ENCODE measurements at places on chromosomes 3 and 15.

GRCh38 chr15:64851503-64851840 is 9.8 kb downstream of the PLEKHO2 start:
- DNase-seq: no peak

GRCh38 chr3:123298903-123299302 is 97.2 kb downstream of the SEC22A start:
- no peak for DNase-seq

- no peak for DNase-seq
Measured at GRCh38 chr3:196968233-196969133, at the start of gene PIGZ. Gene PIGZ (minus strand): TSS chr3:196968833. CDS start chr3:196952031, 16,802 bp downstream.

- DNase-seq: no peak
Measured at GRCh38 chr15:78211189-78211921, 23.0 kb downstream of the ACSBG1 start.

- no peak for DNase-seq
Measured at GRCh38 chr3:134487406-134487805, 1.5 kb downstream of the CEP63 start.

DNA sequence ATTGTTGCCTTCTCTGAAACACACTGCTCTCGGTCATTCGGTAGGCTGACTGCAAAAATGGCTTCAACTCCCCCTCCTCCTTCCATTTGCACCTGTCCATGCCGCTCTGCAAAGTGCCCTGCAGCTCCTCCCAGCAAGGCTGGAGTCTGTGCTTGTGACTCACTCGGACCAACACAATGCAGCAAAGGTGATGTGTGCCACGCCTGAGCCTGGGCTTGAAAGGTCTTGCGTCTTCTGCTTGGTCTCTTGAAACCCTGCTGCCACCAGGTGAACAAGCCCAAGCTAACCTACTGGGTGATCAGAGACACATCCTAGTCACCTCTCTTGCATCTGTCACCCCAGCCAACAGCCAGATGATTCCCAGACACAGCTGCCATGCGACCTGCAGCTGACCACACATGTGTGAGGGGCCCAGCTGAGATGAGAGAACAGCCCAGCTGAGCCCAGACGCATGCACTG is 71.1 kb downstream of the MGLL start:
- DNase-seq: no peak

DNA sequence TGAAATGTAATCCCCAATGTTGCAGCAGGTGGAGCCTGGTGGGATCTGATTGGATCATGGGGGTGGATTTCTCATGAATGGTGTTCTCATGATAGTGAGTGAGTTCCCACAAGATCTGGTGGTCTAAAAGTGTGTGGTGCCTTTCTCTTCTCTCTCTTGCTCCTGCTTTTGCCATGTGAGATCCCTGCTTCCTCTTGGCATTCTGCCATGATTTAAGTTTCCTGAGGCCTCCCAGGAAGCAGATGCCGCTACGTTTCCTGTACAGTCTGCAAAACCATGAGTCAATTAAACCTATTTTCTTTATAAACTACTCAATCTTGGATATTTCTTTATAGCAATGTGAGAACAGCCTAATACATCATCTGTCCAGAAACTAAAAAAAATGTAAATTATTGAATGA is 298.3 kb downstream of the MEX3B start:
- DNase-seq: no peak

GRCh38 chr3:22684739-22685138 is 518.4 kb upstream of the UBE2E2 start:
- DNase-seq: no peak

GRCh38 chr3:89955156-89955555 is 847.7 kb downstream of the EPHA3 start:
- DNase-seq: no peak

GRCh38 chr3:127065561-127066290 is 82.8 kb downstream of the PLXNA1 start:
- no peak for DNase-seq

DNA sequence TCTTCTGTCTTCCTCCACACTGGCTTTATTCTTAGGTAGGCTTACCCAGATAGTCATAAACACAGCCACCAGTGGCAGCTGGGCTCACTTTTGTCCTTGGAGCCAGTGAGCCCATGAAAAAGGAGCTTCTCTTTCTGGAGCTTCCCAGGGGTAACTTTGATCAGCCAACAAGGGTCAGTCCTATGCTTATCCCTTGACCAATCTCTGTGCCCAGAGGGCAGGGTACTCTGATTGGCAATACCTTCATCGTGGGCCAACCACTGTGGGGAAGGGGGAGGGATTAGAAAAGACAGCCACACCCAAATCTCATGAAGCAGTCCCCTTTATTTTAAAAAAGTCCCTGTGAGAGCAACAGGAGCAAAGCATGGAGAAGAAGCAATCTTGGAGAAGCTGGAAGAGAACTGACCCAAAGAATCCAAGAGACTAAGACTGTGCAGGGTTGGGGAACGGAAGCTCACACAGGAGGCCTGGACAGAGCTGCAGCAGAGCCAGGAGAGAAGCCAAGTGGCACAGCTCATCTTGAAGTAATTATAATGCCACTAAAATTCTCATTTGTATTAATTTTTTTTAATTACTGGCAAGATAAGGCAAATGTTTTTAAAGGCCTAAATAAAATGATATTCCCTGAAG is 70.4 kb downstream of the SSUH2 start:
- DNase-seq: no peak

- no peak for DNase-seq
Measured at GRCh38 chr3:37598808-37599581, 262.7 kb upstream of the CTDSPL start.

DNA sequence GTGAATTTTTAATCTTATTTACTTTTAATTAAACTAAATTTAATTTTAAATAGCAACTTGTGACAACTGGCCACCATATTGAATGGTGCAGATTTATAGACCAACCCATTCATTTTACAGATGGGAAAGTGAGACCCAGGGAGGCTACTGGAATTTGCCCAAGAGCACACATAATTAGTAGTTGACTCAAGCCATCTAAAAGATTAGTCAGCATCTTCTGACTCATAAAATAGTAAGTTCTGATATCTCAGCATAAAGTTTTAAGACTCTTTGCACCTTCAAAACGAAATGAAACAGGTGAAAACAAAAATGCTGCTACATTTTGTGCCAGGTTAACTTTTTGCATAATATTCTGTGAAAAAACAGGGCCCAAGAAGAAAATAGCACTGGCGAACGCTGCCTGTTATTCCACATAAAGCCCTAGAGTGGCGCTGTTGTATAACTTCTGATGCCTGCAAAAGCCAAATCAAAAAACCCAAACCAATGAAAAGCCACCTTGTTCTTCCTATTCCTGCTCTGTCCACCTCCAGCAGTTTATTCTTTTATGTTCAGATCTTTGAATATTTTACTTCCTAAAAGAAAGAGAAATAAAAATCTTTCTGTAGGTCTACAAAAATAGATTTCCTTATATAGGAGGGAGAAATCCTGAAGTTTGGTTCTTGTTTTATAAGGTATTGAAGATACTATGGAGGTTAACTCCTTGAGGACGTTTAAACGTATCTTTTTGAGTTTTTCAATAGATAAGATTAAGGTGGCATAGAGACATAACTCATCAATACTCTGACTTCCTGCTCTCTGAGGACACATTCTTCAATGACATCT is 62.8 kb downstream of the OTOL1 start:
- DNase-seq: no peak

GRCh38 chr3:111850537-111850936 is 8.5 kb upstream of the PHLDB2 start:
- no peak for DNase-seq

GRCh38 chr15:72516777-72517176 is 42.6 kb downstream of the ARIH1 start:
- no peak for DNase-seq

DNA sequence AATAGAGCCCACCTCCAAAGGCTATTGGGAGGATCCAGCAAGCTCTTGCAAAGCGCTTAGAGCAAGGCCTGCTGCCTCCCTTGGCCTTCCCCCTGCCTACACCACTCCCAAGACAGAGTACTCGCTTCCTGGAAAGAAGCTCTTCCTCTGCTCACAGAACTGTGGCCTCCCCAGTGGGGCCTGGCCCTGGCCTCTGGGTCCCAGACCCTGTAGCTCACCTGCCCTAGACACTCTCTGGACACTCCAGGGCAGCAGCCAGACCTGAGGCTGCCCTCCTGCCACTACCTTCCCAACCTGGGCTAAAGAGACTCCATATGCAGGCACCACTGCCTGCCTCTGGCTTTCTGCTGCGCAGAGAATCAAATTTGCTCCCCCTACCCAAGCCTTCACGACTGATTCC is 49.9 kb downstream of the GRIP2 start:
- DNase-seq: no peak

DNA sequence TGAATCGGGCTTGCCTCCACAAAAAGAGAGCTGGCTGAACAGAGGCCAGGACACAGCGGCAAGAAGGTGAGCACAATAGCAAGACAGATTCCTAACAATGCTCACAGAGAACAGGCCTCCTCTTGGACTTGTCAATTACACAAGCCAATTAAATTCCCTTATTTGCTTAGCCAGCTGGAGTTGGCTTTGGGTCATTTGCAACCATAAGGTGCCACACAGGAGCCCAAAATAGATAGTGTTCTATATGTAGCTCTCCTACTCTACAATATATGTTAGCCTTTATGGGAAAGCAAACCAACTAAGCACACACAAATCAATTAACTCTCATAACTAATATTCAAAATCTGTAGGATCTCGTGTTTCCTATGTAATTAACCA is 335.6 kb downstream of the FOXP1 start:
- no peak for DNase-seq

DNA sequence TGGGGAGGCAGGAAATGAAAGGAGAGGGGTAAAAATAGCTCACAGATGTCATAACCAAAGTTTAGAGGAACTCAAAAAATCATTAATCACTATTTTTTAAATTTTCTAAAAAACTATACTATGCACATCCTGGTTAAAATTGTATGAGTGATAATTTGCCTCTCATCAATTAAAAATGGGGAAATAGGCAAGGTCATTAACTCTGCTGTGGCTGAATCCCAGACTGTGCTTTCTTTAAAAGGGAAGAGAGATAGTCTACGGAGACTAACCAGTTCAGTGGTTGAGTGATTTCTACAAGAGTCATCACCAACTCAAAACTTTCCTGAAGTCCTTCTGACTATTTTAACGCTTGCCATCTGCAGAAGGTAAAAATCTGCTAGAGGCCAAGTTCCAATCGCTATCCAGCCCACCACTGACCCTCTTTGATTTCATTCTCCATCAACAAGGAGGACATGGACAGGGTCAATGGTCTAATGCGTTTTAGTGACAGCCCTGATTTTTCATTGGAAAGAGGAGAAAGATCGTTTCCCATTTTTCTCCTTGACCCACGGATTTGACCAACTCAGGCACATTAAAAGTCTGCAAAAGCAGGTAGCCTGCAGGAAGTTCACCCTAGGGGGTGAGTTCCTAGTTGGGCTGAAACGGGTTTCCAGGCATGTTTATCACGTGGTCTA is 850 bp downstream of the SUCLG2 start:
- DNase-seq: no peak

DNA sequence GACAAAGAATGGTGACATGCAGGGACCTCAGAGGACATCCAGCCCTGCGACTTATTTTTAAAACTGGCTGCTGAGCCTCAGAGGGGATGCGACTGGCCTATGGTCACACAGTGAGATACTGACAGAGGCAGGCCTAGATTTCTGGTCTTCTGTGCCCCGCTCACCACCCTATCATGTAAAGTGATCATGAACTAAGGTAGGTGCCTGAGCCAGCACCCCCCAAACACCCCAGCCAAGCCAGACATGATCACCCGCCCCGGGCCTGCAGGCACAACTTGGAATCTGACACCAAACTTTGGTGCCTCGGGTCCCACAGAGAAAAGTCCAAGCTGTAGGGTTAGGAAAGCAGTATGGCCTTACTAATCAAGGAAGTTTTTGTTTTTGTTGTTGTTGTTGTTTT is 33.9 kb upstream of the HHATL start:
- no peak for DNase-seq

DNA sequence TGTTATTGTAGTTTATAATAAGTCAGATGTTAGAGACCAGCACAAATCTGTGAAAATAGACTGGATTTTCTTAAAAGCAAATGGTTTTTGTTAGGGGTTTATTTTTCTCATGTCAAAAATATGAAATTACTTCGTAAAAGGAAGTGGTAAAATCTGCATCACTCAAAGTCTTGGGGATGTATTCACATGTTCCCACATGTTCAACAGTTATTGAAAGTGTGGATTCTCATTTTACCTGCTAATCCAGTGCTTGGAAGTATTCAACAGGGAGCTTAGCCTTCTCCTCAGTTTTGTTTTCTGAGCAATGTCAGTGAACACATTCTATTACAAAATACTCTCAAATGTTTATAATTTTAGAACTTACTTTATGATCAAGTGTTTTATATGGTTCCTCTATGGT is 352.0 kb downstream of the SOX2 start:
- no peak for DNase-seq

DNA sequence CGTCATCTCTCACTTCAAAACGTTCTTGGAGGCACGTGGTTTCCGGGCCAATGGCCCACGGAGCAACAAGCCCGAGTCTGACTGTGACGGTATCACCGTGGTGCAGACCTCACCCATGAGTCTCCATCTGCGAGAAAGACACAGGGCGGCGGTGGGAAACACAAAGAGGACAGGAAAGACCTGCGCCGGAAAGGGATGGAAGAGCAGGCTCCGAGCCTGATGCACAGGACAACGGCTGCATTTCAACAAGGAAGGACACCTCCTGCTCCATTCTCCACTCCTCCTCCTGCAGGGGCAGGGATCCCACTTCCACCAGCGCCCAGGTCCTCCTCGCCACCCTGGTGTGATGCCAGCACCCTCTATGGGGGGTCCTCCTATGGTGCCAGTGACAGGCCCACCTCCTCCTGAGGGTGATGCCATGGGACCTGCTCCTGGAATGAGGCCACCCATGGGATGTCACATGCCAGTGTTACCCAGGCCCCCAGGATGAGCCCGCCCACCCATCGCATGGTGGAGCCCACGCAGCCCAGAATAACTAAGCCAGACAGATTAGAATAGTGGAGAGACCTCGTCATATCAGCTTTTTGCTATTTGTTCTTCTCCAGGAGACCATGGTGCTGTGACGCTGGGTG is 73.0 kb upstream of the PCSK6 start:
- DNase-seq: no peak
